ENCODE measurements at places on chromosomes 6 and 20.

DNA sequence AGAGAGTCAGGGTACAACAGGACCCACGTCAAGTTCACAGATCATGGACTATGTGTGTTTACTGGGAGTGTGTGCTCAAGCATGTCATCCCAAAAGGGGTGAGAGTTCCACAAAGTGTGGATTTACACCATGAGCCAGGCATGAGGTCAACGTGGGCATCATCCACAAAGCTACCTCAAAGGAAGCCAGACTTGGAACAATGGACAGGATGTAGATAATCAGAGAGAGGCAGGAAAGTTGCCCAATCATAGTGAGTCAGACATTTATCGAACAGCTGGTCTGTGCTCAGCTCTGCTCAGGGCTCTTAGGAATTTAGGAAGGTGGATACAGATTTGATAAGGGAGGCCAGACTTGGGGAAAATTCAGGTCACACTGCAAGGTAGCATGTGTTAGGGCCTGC lies 317.2 kb upstream of the CDYL start:
- DNase-seq = no peak

GRCh38 chr6:56864171-56864616 lies 90.7 kb upstream of the BEND6 start:
- no peak for DNase-seq

- DNase-seq = no peak
Measured at GRCh38 chr6:23630726-23631635, 495.0 kb upstream of the NRSN1 start.

- DNase-seq = peak; percentile 55
Measured at GRCh38 chr6:43436577-43437282, 9.4 kb downstream of the ABCC10 start.

- no peak for DNase-seq
Measured at GRCh38 chr20:998231-998830, 3.8 kb downstream of the RSPO4 start.

DNA sequence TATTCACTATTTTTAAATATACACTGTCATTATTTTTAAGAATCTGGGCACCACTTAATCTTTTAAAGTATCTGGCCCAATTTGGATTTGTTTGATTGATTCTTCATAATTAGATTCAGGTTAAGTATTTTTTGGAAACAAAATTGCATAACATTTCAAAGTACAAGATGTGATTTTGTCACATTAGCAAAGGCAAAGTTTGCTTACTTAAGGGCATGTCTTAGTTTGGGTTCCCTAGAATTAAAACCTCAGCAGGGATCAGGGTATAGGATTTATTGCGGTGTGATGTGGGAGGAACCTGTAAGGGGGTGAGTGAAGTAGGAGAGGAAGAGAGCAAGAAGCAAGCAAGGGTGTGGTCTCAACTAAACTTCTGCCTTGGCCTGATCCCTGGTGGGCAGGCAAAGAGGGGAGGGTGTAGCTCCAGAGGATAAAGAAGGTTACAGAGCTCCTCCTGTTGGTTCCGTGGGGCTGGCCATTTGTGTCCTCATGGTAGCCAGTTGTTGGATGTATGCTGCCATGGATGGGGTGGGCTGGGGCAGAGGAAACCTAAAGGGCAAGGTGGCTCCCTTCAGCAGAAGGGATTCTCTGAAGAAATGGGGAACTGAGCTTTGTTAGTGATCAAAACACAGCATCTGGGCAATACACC lies 668.7 kb upstream of the SLC35B3 start:
- no peak for DNase-seq

GRCh38 chr6:1987640-1988039 lies 257.8 kb downstream of the GMDS start:
- DNase-seq = peak; percentile 13

GRCh38 chr20:37902504-37903313 lies at the start of gene VSTM2L:
VSTM2L (plus strand) TSS chr20:37903127; CDS start chr20:37903351, 224 bp downstream.
- DNase-seq = no peak

- DNase-seq = no peak
Measured at GRCh38 chr6:135286962-135287538, 105.9 kb downstream of the MYB start.

GRCh38 chr6:107173779-107174178 lies 58.5 kb upstream of the BEND3 start:
- no peak for DNase-seq

DNA sequence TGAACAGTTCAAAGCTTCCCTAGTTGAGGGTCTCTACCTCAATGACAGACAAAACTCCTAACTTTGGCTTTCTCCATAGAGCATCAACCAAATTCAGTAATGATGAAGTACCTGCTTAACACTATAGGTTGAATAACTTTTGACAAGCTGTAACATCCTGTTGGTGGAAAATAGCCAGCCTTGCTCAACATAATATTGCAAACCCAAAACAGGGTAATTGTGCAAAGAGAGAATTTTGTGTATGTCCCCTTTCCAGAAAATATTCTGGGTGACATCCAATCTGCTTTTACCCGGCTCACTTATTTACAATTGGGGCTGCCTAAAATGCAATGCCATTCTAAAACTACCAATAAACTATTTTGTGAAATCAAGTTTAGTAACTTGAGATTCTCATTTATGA lies 72.8 kb downstream of the ATXN1 start:
- DNase-seq = no peak

DNA sequence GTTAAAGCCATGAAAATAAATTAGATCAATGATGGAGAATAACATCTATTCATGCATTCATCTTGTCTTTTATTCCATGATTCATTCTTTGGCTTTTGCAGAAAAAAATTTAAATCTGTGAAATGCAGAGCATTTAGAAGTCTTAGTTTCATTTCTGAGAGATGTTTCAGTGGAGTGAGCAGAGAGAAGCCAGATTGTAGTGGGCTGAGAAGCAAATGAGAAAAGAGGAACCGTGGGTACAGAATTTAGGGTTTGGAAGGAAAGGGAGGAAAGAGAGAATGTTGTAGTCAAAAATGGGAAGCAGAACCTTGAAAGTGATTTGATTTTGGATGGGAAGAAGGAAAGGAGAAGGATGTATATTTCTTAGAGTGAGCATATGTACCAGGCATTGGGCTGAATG lies 260.3 kb upstream of the MAN1A1 start:
- no peak for DNase-seq

- DNase-seq = no peak
Measured at GRCh38 chr6:146861029-146861563, 262.3 kb downstream of the ADGB start.

GRCh38 chr6:49541936-49542335 lies 8.5 kb upstream of the C6orf141 start:
- DNase-seq = no peak

DNA sequence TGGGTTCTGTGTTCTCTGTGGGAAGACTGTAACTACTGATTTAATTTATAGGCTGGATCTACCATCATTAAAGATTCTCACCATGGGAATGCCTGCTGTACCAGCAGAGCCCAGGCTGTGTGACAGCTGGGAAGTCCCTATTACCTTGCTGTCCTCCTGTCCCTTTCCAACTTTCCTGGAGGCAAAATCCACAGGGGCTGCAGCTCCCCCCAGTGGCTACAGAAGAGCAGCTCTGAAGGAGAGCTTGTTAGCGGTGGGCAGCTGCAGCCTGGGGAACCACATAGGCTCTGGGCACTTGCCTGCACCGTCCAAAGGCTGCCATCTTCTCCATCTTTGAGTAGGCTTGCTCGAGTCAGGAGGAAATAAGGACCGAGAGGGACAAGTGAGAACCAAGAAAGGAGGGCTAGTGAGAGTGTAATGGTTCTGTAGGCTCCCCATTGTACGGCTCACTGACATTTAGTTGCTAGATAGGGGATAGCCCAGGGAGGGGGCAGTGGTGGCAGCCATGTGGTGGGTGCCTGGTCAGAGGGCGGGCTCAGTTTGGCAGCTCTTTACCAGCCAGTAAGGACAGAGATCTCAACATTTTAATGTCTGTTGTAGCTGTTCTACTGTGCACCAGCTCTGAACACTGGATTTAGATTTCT lies 155.1 kb upstream of the MLIP start:
- no peak for DNase-seq

GRCh38 chr20:3935295-3935955 lies 46.2 kb downstream of the PANK2 start:
- no peak for DNase-seq

DNA sequence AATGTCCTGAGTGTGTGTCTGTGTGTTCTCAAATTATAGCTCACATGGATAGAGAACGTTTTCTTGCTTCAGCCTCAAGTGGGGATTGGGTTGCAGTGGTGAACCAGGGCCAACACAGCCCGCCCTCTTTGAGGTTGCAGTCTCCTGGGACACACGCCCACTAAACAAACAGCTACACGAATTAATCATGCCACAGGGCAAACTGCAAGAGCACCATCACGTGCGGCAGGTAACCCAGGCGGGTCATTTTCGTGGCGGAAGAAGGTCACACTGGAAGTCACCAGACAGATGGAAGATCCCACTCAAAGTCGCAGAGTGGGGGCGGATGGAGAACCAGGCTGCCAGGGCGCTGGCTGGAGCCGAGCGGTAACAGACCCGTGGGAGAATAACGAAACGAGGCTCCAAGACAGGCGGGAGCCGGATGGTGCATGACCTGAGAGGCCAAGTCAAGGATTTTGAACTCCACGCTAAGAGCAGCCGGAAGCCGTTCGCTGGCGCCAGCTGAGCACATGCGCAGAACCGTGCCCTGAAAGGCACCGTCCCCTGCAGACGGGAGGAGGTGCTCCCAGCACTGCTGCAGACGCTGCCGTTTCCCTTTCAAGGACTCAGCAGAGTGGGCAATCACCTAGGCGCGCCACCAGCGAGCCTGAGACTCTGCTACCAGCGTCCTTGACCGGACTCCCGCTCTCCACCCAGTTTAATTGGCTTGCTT lies 10.7 kb downstream of the DLL1 start:
- no peak for DNase-seq

DNA sequence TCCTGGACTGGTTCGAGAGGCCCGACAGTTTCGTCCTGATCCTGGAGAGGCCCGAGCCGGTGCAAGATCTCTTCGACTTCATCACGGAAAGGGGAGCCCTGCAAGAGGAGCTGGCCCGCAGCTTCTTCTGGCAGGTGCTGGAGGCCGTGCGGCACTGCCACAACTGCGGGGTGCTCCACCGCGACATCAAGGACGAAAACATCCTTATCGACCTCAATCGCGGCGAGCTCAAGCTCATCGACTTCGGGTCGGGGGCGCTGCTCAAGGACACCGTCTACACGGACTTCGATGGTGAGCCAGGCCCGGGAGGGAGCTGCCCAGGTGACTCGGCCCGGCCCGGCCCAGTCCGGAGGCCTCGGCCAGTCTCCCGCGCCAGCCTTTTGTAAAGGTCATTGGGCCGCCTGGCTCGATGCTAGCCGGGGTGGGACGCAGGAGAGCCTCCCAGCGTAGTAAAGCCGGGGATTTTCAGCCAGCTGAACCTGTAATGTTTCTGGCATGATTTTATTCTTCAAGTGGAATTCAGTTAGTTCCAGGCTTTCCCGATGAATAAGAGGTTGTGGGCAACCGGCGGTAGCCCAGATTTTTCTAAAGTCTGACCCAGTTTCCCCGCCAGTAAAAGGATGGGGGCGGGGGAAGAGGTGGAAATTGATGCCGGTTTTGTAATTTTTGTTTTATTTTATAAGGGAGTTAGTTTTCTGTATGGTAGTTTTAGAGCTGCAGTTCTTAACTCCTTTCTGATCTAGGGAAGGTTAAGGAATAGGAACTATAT lies 1.4 kb downstream of the PIM1 start:
- no peak for DNase-seq

- DNase-seq = no peak
Measured at GRCh38 chr6:1608222-1609040, 1.3 kb upstream of the FOXC1 start.

DNA sequence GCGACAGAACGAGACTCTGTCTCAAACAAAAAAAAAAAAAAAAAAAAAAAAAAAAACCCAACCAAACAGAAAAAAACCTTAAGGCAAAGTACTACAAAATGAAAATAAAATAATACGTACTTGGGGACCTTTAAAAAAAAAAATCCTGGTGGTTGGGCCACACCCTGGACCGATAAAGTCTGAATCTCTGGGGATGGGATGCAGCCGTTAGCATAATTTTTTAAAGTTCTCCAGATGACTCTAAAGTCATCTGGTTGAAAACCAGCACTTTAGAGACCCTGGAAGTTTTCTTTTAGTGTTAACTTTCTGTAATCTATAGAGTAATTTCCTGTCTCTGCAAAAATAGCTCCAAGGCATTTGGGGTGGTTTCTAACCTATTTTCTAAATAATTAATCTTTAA lies 142.9 kb upstream of the SALL4 start:
- DNase-seq = no peak

DNA sequence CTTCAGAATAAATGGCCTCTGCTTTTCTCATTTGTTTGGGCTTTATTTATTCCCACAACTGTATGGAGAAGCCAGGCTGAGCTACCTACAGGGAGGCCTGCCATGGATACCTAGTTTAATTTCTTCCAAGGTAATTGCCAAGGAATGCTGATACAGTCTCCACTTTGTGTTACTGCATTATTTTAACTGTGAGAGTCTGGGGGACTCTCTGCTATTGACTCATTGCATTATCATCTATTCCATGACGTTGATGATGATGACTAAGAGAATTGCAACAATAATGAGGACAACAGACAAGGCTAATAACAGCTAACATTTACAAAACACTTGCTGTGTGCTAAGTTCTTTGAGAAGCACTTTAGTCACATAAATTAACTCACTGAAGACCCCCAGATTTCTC lies 88.3 kb upstream of the COL21A1 start:
- DNase-seq = no peak

DNA sequence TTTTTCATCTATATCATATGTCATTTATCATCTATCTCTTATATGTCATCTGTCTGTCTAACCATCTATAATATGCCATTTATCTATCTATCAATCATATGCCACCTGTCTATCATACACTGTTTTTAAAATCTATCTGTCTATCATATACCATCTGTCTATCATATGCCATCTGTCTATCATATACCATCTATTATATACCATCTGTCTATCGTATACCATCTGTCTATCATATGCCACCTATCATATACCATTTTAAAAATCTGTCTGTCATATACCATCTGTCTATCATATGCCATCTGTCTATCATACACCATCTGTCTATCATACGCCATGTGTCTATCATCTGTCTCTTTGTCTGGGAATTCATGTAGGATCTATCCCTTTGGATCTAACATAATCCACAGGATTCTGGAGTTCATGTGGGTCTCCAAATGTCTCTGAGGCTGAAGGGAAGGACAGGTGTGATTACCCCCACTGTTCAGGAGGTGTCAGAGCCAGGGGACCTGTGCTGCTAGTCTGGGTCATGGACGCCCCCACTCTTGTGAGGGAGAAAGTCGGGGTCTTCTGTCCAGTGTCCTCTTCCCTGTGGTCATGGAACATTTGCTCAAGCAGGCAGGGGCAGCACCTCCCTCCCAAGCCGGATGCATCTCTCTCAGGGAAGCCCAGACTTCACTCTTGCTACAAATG lies 36.9 kb upstream of the FRMD1 start:
- DNase-seq = no peak

GRCh38 chr6:84836366-84836765 lies 72.0 kb upstream of the TBX18 start:
- DNase-seq = no peak

DNA sequence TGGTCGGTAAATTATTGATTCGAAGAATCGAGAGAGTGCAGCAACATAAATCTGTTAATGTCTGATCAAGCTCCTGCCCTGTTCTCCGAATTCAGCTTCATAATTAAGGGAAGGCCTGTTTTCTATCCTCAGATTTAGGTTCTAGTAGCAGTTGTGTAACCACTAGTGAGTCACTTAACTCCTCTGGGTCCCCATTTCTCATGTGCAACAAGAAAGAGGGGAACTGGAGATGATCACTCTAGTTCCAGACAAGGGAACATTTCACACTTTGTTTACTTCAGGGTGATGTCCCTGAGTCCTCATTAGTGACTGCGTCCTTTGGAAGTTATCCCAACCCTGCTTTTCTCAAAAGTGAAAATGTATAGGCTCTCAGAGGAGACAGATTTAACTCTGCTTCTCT lies 68.1 kb upstream of the RNF146 start:
- no peak for DNase-seq

GRCh38 chr6:102387326-102388033 lies 994.0 kb downstream of the GRIK2 start:
- DNase-seq = no peak
